Dorsolateral prefrontal cortex (tissue), 122 donors: ENCODE measurements at places on chromosomes 7 and 10.

GRCh38 chr7:40374575-40374974 lies 239.8 kb downstream of the SUGCT start:
- no peak for DNase-seq

GRCh38 chr7:234051-234707 lies 41.8 kb downstream of the FAM20C start:
- DNase-seq = no peak

- DNase-seq = no peak
Observed at GRCh38 chr7:157875230-157876179, 538.7 kb downstream of the DNAJB6 start.

- no peak for DNase-seq
Observed at GRCh38 chr7:27462575-27463270, 200.0 kb downstream of the HIBADH start.

GRCh38 chr10:71396084-71396710 lies 523 bp upstream of the CDH23 start:
- no peak for DNase-seq

DNA sequence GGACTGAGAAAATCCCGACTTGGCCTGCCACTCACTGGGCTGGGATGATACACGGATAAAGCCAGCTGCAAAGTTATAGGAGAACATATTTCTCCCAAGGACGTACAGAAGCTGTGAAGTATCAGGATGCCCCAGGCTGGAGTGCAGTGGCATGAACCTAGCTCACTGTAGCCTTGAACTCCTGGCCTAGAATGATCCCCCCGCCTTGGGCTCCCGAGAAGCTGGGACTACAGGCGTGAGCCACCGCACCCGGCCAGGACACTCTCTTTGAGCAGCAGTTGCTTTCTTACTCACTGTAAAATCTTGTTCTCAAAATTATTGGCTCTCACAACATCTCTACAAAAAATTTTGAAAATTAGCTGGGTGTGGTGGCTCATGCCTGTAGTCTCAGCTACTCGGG lies 50.4 kb downstream of the CLEC2L start:
- DNase-seq = no peak

DNA sequence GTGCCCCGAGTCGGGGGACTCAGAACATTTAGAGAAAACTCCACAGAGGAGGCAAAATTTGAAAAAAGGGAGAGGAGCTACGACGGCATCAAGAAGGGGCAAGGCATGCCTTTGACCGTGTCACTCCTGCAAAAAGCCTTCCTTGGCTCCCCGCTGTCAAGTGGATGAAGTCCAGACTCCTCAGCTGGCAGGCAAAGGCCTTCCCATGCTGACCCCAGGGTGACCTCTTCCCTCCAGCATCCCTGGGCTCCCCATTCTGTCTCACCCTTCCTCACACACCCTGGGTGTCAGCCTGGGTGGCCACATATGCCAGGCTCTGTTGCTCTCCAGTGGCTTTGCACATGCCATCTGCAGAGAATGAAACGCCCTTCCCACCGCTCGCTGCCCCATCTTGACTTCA lies 88.4 kb upstream of the ZMIZ1 start:
- DNase-seq = no peak

GRCh38 chr7:134368851-134369544 lies 52.3 kb upstream of the SLC35B4 start:
- DNase-seq = no peak

DNA sequence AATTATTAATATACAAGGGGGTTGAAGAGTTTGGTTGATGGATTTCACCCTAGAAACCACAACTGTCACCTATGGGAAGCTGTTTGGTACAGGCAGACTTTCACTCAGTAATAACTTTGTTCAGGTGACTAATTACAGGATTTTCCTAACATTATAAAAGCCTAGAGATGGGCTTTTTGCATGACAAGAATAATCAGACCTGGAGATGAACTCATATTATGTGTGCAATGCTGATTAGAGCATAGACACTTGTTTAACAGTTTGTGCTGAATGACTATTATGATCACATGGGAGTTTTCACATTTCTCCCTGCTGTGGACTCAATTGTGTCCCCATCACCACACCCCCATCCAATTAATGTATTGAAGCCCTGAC lies 90.2 kb upstream of the STEAP4 start:
- no peak for DNase-seq

- no peak for DNase-seq
Observed at GRCh38 chr7:75572814-75573213, 80.7 kb downstream of the SPDYE5 start.

DNA sequence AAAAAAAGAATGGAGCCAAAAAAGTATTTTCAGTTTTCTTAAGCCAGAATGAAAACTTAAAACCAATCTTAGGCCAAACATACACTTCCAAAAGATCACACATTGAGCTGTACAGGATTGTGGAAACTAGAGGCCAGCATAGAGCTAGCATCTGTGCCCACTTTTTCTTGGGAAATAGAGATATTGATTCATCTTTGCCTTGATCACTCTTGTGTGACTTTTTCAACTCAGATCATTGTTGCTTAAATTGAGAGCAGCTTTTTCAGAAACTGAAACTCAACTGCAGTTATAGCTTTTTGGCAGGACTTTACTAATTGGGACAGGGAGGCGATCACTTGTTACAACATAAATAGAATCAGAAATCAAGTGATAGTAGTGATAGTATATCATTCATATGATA lies 132.2 kb downstream of the PRKG1 start:
- no peak for DNase-seq

GRCh38 chr7:55642266-55642665 lies 70.0 kb upstream of the VOPP1 start:
- no peak for DNase-seq

GRCh38 chr7:80373429-80374032 lies 138.3 kb downstream of the GNAT3 start:
- no peak for DNase-seq

GRCh38 chr7:200704-201103 lies 8.3 kb downstream of the FAM20C start:
- DNase-seq = no peak

- no peak for DNase-seq
Observed at GRCh38 chr10:95503001-95503400, 58.2 kb downstream of the SORBS1 start.

DNA sequence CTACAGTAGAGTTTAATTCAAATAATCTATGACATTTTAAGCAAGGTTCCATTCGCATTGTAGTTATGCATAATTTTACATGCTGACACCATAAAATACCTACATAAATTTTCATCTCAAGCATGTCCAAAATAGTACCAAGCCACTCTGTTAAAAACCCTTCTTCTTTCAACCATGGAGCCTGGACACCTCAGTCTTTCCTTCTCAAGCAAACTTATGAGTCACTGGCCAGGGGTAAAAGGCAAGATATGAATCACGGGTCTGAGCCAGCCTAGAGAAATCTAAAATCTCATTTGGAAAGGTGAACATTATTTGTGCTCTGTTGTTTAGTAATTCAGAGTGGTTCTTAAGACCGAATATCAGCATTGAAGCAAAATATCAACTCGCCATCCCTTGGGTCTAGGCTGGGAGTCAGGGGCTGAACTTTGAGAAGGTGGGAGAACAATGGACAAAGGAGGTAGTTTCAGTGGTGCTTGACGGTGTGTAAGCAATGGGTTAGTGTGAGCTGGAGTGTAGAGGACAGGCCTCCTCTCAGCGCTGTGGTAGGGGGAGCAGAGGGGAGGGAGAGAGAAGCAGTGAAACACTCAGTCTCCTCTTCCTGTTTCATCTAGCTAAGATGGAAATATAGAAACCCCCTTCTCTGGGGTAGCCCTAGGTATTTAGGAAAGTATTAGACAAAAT lies 19.1 kb upstream of the GPAM start:
- DNase-seq = no peak

DNA sequence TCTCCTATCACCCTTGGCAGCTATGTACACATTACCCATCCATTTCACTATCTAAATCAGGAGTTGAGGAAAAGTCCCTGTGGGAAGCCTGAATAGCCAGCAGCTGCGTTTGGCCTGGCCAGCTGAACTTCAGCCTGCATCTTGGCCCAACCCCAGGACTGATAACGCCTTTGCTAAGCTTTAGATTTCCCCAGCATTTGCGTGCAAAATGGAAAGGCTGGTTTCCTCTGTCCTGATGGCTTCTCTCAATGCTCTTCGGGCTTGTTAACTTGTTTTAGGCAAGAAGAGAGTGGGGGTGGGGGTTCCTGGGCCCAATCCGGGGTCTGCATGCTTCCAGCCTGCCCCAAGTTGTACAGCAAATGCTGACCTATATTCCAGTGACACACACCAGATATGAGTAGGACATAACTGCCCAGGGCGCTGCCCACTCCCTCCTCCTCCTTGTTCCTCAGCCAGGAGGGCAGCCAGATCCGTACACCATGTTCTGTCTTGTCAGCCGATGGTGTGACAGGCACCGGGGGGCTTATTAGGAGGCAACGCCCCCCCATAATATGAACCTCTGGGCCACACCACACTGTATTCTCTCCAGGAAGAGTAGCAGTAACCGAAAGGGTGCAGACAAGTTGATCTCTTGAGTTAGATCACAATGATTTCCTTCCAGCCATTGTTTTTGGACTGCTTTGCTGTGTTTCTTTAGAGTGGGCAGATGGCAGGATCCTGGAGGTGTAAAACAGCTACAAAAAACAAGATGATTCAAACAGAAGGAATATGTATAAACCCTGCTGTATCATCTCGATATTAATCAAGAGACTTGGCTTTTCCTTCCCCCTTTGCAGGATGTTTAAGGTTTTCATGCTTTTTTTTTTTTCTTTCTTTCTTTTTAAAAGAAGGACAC lies 339.0 kb downstream of the RNLS start:
- no peak for DNase-seq

- DNase-seq = no peak
Observed at GRCh38 chr10:62384057-62384446, 9.9 kb downstream of the ZNF365 start.

DNA sequence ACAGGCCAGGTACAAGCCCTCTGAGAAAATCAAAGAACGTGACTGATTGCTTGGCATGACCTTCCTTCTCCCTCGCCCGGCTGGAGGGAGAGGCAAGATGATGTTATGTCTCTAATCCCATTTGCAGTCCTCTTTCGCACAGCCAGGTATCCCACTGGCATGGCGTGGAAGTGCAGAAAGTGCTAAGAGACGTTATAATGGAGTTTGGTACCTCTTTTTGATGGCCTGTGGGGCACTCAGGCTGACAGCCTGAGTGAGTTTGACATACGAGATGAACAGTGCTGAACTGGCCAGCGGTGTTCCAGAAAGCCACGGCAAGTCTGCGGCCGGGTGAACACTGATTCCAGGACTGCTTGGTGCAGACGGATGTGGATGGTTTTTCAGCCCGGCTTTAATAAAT lies 241.6 kb downstream of the RAB11FIP2 start:
- DNase-seq = no peak

DNA sequence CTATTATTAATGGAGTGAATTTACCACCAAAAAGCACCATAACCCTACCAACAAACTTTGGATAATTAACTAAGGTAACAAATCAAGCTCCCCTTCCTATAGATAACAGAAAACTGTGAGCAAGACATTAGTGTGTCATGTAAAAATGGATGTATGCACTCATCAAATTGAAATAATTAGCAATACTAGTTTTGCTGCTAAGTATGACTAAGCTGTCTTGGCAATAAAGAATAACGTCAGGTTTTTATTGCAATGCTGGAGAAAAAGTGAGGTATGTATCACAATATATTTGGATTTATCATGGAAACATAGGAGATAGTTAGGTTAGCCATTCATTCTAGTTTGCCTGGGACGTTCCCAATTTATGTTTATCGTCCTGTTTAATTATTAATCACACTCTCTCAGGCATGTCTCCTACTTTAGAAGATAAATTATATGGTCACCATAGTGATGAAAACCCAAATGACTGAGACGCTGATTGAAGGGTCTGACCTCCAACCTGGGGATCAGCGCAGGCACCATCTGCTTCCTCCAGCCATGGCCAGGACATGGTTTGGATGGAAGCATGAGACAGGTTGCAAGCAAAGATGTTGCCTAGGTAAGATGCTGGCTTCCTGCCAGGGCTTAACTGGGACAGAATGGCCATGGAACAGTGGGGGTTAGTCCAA lies 125.6 kb downstream of the FANK1 start:
- DNase-seq = no peak

DNA sequence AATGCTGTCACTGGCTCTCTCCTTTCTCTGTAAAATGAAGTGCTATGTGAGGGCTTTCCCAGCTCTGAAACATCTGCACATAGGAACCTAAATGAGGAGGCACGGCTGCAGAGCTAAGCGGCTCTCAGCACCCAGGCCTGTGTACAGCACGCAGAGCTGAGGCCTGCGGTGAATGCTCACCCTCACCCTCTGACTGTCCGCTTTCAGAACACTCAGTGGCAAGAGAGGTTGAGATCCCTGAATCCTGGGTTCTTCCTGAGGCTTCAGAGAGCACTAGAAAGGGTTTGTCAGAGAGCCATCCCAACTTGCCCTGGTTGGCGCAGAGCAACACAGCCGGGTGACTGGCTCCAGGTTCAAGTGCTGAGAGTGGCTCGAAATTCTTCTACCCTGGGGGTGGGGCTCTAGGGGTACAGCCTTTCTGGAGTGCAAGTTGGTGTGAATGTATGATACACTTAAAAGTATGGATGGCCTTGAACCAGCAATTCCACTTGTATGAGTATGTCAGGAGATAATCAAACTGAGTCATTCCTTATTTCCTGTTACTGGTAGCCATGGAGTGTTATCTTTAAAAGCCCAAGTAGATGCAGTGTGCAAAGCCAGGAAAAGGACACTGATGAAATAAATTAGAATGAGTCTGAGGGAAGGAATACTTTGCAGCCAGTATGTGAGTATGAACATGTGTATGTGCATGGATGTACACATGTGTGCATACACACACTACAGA lies 1.7 kb upstream of the CCDC201 start:
- no peak for DNase-seq

GRCh38 chr10:133134411-133135115 lies 25.5 kb upstream of the KNDC1 start:
- no peak for DNase-seq

DNA sequence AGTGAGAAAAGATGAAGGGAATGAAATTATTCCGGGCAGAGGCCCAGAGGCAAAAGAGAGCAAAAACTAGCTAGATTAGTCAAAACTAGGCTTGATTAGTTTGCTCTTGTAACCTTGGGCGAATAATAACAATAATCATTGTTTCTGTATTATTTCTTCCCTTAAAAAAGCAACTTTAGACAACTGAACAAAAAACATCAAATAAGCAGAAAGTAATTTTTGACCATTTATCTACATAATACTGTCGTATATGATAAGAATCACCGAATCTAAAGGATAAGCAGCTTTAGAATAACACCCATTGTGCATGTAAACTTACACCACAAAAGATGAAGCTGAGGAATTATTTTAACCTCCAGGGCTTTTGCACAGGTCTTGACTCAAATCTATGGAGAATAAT lies 125.1 kb downstream of the TPK1 start:
- DNase-seq = no peak

DNA sequence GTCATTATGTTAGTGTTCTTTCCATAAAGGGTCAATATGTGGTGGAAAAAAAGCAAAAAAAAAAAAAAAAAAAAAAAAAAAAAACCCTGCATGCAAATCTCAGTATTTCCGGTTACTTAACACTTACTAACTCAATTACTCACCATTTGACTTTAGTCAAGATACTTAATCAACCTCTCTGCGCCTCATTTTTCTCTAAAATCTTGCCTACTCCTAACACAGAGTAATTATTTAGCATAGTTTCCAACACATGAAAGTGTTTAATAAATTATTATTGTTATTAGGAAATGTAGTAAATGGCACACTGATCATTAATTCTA lies 27.8 kb downstream of the PPP1R3A start:
- no peak for DNase-seq
